M059J (cell line): ENCODE measurements at places on chromosomes 1 and 21.

GRCh38 chr1:197126691-197127090 lies 19.8 kb downstream of the ASPM start:
- DNase-seq, result no peak

DNA sequence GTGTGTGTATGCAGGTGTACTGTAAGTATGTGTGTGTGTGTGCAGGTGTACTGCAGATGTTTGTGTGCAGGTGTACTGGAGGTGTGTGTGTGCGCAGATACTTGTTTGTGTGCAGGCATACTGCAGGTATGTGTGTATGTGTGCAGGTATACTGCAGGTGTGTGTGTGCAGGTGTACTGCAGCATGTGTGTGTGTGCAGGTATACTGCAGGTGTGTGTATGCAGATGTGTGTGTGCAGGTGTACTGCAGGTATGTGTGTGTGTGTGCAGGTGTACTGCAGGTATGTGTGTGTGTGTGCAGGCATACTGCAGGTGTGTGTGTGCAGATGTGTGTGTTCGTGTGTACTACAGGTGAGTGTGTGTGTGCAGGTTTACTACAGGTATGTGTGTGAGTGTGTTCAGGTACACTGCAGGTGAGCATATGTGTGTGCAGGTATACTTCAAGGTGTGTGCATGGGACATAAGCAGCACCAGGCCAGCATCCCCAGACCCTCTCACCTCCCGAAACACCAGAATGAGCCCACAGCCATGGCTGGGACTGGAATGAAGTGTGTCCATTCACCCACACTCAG lies 97.5 kb downstream of the DMRTB1 start:
- no peak for DNase-seq

- DNase-seq, result no peak
Measured at GRCh38 chr1:33899746-33900145, 35.9 kb downstream of the HMGB4 start.

GRCh38 chr1:212173567-212173966 lies 111.6 kb upstream of the PPP2R5A start:
- no peak for DNase-seq

- peak; percentile 75 for DNase-seq
Measured at GRCh38 chr1:35085421-35085820, 6.2 kb downstream of the ZMYM1 start.

- no peak for DNase-seq
Measured at GRCh38 chr1:36805979-36806640, 228.2 kb downstream of the GRIK3 start.

GRCh38 chr1:58732087-58732775 lies 32.4 kb upstream of the MYSM1 start:
- peak; percentile 40 for DNase-seq

DNA sequence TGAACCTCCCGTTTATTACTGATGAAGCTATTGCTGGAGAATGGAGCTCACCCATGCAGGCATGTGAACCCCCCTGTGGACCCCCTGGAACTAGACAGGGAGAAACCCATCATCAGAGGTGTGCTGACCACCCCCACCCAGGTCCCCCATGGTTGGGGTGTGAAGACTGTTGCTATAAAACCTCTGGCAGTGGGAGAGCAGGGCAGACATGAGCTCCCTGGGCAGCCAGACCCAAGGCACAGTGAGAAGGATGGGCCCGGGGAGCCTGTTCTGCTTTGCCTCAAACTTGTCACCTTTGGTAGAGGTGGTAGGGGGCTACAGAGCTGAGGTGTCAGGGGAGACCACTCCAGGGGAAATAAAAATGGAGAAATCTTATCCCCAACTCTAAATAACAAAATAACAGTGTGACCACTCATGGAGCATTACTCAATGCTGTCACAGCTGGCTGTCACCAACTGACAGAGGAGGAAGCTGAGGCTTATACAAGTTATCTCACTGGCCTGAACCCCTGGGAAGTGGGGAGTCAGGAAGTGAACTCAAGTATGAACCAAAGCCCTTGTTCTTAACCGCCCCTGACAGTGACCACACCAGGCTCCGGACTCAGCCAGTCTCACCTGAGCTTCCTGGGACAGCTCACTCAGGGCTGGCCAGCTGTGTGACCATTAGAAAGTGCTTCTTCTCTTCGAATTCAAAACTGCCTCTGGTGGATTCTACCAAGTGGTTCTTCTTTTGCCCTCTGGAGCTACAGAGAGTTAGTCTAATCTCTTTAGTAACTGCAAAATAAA lies 698.8 kb downstream of the MATN1 start:
- DNase-seq, result no peak

GRCh38 chr1:109796484-109797302 lies 33.0 kb upstream of the EPS8L3 start:
- peak; percentile 82 for DNase-seq

GRCh38 chr1:29805896-29806160 lies 569.5 kb downstream of the PTPRU start:
- no peak for DNase-seq
